ENCODE measurements at places on chromosomes 13 and 19. TPM values are rescaled to one million over a fixed set of nuclear protein-coding genes. Genes with fewer than 3 reads are reported as not detected.

- no peak for DNase-seq
These were observed 23.0 kb upstream of the OLFM4 start for GRCh38 chr13:53005626-53006025.

DNA sequence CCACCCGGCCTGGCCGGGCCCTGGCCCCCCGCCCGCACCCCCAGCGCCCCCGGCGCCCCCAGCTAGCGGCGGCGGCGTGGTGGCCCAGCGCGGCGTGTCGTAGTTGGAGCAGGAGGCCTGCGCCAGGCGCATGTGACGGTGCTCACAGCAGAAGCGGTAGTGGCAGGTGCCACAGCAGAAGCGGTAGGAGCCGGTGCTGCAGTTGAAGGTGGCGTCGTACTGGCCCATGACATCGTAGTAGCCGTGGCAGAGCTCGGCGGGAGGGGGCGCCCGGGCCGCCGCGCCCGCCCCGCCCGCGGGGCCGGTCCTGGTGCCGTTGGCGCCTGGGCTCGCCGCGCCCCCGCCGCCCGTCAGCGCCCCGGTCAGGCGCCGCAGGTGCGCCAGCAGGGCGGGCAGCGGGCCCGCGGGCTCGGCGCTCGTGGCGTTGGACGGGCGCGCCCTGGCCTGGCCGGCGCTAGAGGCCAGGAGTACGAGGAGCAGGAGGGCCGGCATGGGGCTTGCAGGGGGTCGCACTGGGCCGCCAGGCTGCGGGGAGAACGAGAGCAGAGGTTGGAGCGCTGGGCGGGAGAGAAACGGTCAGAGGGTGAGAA lies 633 bp downstream of the SHISA7 start:
- DNase-seq: peak; percentile 67

- no peak for DNase-seq
These were observed 273.4 kb downstream of the NHLRC3 start for GRCh38 chr13:39311619-39312018.

GRCh38 chr13:40777166-40777808 lies 6.3 kb upstream of the MRPS31 start:
- DNase-seq: peak; percentile 51

GRCh38 chr19:10228920-10229319 lies 2.2 kb downstream of the S1PR2 start:
- DNase-seq: peak; percentile 66

DNA sequence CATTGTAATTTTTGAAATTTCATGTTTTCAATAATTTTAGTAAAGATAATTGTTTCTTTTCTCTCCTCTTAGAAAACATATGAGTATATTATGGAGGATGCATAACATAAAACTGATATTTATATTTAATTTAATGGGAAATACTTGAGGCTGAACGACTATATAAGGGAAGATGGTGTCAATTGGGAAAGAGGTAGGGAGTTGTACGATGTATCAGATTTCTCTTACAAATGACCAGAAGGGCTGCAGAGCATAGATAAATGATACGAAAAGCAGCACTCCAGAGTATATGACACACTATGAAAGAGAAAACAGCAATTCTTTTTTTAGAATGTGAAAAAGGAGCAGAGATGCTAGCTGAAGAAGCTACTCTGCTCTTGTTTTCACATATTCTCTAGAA lies 1308.0 kb upstream of the MIR17HG start:
- DNase-seq: no peak

DNA sequence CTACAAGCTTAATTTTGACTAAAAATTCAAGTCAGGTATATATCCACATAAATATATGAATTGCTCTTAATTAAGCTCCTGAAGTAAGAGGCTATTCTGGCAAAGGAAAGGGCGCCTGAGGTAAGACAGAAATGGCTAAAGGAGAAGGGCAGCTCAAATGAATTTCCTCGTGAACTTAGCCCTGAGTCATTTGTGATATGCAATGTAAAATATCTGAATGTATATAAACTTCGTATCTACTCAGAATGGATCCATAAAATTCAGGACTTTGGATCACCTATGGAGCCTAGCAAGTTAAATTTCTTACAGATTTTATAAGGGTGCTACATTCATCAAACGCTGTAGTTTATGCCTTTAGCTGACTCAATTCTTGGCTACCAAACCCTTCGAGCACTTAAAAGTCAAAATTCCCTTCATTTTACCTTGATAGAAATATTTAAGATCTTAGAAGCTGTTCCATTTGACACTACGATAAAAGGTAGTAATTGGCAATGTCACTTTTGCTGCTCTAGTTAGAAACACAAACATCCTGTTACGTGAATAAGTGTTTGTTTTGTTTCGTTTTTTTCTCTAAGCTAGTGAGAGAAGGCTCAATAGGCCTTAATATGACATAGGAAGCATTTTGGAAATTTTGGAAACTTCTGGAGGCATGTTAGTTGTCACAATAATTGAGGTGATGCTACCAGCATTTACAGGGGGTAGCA lies 69.2 kb downstream of the DIAPH3 start:
- DNase-seq: no peak

GRCh38 chr19:50537769-50538230 lies 24.1 kb upstream of the ASPDH start:
- DNase-seq: peak; percentile 97

GRCh38 chr13:75505327-75505726 lies 23.4 kb upstream of the TBC1D4 start:
- no peak for DNase-seq

- DNase-seq: no peak
These were observed 45.8 kb downstream of the RUBCNL start for GRCh38 chr13:46341112-46341711.

Gene FFAR1
- total RNA-seq: not detected

Gene FZR1
- 46.0 TPM for total RNA-seq

Gene ZNF439
- total RNA-seq: 3.3 TPM

Gene SPACA4
- not detected for total RNA-seq
